Small intestine (tissue), 16 donors: ENCODE measurements at places on chromosomes 13 and 19. TPM values are rescaled to one million over a fixed set of nuclear protein-coding genes. Genes with fewer than 3 reads are reported as not detected.
A peak's percentile ranks its signal among the peaks of the same experiment; 100 is the strongest.

DNA sequence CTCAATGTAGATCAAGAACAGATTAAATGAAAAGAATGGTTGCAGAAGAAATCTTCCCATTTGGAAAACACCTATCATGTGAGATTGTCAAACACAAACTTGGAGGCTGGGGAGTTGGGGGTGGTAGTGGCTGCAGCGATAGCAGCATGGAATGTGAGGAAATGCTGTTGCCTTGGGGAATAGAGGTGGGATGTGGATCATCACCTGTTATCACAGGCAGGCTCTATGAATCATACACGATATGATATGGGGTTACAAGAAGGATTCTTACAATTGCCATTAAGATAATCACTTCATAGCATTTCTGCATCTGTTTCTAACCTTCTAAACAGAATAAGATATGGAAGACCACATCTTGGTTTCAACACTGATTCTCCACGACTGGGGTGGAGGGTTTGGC is 88.7 kb downstream of the RNASEH2B start:
- H3K27ac ChIP-seq: no peak overlapping the region
- no peaks in the 10 kb centered on the region for H3K36me3 ChIP-seq
- no peak for DNase-seq
- H3K4me3 ChIP-seq: no peak overlapping the region
- H3K4me1 ChIP-seq: no peaks in the 10 kb centered on the region

DNA sequence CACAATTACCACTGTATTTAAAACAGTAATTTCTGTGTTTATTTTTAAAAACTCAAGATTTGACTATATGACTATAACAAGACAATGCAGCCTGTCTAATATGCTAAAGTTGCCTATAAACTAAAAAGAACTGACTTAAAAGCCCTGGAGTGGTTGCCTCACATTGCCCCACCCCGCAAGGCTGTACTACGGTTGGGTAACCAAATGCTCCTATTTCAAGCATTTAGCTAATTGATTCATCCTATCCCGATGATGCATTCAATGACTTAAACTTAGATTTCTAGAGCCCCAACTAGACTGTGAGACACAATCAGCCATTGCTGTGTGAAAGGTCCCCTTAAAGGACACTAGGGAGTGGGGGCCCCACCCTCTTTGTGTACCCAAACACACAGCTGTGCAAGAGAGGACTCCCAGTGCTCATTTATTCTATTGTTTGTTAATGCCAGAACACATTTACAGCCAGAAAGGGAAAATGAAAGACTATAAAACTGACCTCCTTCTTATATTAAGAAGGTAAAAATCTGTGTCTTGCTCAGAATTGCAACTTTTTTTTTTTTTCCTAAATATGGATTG is 66.9 kb downstream of the MIPEP start:
- no peak overlapping the region for H3K4me3 ChIP-seq
- no peaks in the 10 kb centered on the region for H3K36me3 ChIP-seq
- DNase-seq: peak; percentile 2
- no peaks in the 10 kb centered on the region for H3K4me1 ChIP-seq
- no peak overlapping the region for H3K27ac ChIP-seq
- no peaks in the 10 kb centered on the region for H3K27me3 ChIP-seq

GRCh38 chr19:53196777-53197396 is 3.7 kb upstream of the ZNF665 start:
- H3K27me3 ChIP-seq: no peaks in the 10 kb centered on the region
- H3K27ac ChIP-seq: peak overlapping the region; percentile 89
- H3K4me1 ChIP-seq: no peaks in the 10 kb centered on the region

DNA sequence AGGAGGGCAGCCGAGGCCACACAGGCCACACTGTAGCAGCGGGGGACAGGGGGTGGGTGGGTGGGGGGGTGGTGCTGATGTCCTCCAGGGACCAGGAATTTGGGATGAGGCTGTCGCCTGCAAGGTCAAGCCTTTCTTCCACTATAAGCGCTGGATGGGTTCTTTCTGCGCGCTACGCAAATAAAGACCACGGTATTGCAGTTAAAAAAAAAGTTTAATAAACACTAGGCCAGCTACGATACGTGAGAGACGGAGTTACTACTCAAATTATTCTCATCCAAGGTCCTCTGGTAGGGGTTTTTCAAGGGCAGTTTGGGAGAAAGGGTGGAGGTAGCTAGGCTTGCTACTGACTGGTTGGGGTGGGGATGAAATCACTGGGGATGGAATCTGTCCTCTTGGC is 508 bp upstream of the ZNF44 start:
- H3K4me3 ChIP-seq: peak overlapping the region; percentile 89
- DNase-seq: peak; percentile 34
- peaks cover 3% of the 10 kb centered on the region for H3K4me1 ChIP-seq
- H3K36me3 ChIP-seq: peaks cover 11% of the 10 kb centered on the region

DNA sequence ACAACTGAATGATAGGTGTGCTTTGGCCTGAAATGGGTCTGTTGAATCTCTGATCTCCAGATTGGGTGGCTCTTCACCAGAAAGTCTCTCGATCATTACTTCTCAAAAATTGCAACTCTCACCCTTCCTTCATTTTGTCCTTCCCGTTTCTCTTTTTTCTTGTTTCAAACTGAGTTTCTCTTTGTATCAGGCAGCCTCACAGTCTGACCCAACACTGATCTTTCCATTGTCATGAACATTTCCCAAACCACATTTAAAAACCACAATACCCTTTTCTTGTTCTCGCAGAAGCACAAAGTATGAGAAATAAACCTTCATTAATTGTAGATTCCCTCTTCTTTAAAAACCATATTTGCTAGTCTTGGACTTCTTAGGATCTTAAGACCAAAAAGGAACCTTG is 33.6 kb upstream of the HMGB1 start:
- no peak overlapping the region for H3K4me3 ChIP-seq
- no peak overlapping the region for H3K27ac ChIP-seq
- no peak for DNase-seq
- H3K36me3 ChIP-seq: no peaks in the 10 kb centered on the region

DNA sequence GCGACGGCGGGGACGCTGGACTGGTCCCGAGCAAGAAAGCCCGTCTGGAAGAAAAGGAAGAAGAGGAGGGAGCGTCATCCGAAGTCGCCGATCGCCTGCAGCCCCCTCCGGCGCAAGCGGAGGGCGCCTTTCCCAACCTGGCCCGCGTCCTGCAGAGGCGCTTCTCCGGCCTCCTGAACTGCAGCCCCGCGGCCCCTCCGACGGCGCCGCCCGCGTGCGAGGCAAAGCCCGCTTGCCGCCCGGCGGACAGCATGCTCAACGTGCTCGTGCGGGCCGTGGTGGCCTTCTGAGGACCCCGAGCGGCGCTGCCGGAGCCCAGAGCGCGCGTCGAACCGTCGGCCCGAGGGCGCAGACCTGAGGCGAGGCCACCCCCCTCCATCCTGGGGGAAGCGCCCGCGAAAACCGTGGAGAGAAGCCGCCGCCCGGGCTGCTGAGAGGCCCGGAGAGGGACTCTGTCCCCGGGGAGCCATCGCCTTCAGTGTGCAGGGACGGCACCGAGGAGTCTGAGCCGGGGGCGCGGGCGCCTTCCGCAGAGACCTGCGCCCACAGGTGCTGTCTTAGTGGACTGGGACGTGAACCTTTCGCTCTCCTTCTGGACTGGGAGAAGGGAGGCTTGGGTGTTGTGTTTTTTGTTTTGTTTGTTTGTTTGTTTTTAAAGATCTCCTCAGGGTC is 3.5 kb downstream of the IER2 start:
- no peaks in the 10 kb centered on the region for H3K36me3 ChIP-seq
- H3K4me3 ChIP-seq: peak overlapping the region; percentile 99
- no peaks in the 10 kb centered on the region for H3K4me1 ChIP-seq
- H3K27me3 ChIP-seq: no peaks in the 10 kb centered on the region
- peak overlapping the region; percentile 99 for H3K27ac ChIP-seq

DNA sequence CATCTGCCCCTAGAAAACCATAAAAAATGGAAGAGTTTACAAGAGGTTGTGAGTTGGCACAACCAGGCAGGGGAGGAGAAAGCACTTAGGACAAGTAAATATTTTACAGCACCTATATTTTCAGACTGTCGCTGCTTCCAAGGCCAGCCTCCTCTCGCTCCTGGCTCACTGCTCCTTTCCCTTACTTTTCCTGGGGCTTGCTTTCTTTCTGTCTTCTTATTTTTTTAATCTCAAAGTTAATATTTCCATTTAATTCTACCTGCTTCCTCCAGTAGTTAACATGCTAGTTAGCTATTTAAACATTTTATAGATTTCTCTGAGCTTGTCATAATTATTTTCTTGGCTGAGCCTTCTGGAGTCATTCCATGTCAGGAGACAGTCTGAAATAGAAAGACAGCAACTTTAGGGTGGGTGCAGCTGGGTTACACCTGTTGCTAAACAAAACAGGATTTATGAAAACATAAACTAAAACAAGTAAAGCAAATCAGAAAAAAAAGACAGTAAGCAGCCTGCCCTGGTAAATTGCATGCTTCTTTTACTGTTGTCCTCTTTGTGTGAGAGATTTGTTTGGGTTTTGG is 330.1 kb downstream of the DLEU7 start:
- H3K4me3 ChIP-seq: no peak overlapping the region
- peak overlapping the region; percentile 64 for H3K27ac ChIP-seq
- H3K4me1 ChIP-seq: peaks cover 2% of the 10 kb centered on the region
- DNase-seq: peak; percentile 38

Gene ZNF433
- 7.0 TPM for polyA plus RNA-seq

DNA sequence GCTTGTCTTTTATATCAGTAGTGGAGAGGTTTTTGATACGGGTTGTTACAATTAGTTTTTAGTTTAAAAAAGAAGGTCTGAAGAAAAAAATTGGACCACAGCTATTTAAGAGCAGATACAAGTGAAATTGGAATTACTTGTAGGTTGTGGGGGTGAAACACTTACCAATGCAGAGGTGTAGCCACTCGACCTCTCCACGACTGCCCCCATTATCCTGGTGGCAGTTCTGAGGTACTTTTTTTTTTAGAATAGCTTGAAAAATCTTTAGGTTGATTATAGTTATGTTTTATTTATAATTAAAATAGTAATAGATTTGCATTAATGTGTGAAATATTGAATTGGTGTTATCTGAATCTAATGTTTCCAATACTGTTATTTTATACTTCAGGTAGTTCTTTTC is 60.7 kb downstream of the PAN3 start:
- H3K27ac ChIP-seq: no peak overlapping the region
- no peak for DNase-seq
- no peak overlapping the region for H3K4me3 ChIP-seq
- H3K27me3 ChIP-seq: no peaks in the 10 kb centered on the region
- H3K4me1 ChIP-seq: no peaks in the 10 kb centered on the region

DNA sequence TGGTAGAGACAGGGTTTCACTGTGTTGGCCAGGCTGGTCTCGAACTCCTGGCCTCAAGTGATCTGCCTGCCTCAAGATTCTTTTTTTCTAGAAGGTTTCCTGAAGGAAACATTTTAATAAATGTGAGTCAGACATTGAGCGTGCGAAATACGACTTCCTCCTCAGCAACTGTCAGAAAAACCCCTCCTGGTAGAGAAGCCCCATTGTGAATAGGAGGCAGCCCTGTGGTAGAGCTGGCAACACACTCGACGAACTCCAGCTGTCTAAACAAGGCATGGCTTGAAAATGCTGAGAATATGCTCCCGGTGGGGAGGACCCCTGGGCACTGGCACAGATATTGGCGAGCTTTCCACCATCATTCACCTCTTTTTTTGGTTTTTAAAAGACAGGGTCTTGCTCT is 9.8 kb downstream of the ZNF333 start:
- H3K36me3 ChIP-seq: peaks cover 68% of the 10 kb centered on the region
- H3K4me1 ChIP-seq: no peaks in the 10 kb centered on the region
- no peak overlapping the region for H3K27ac ChIP-seq
- H3K4me3 ChIP-seq: no peak overlapping the region
- no peaks in the 10 kb centered on the region for H3K27me3 ChIP-seq
